ENCODE measurements at places on chromosomes 4 and X.

DNA sequence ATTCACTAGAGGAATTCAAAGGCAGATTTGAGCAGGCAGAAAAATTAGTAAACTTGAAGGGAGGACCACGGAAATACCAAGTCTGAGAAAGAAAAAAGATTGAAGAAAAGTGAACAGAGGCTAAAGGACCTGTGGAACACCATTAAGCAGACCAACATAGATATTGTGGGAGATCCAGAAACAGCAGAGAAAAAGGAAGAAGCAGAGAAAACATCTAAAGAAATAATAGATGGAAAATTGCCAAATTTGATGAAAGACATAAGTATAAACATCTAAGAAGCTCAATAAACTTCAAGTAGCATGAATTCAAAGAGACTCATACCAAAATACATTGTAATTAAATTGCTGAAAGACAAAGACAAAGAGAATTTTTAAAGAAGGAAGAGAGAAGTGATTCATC, 31.0 kb downstream of the ADAMTS3 start:
- DNase-seq: no peak

GRCh38 chr4:167717495-167717894, 374.8 kb upstream of the ANXA10 start:
- no peak for DNase-seq

- no peak for DNase-seq
These were observed 127.3 kb downstream of the TENM3 start for GRCh38 chr4:182370491-182370890.

- DNase-seq: no peak
These were observed 49.6 kb downstream of the LAMP2 start for GRCh38 chrX:120419463-120419862.

DNA sequence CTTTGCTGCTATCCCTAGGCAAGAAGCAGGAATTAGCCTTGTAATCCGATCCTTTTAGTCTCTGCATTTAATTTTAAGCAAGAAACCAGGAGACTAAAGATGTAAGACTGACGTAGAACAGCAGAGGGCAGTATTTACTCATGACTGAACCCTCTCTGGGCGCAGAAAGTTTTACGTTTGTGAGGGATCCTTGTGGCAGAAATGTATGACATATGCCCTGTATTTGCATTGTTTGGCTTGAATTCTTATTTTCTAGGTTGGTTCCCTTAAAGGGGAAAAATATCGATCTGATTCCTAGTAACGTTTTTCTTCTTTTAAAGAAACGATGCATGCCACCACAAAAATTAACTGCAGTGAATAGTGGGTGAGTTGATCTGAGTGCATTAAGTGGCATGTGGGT, 1.3 kb upstream of the FAT4 start:
- DNase-seq: no peak

GRCh38 chr4:177290780-177291179, 18.9 kb upstream of the NEIL3 start:
- DNase-seq: no peak

GRCh38 chr4:112910109-112910736, 139.2 kb upstream of the ANK2 start:
- DNase-seq: peak; percentile 2

DNA sequence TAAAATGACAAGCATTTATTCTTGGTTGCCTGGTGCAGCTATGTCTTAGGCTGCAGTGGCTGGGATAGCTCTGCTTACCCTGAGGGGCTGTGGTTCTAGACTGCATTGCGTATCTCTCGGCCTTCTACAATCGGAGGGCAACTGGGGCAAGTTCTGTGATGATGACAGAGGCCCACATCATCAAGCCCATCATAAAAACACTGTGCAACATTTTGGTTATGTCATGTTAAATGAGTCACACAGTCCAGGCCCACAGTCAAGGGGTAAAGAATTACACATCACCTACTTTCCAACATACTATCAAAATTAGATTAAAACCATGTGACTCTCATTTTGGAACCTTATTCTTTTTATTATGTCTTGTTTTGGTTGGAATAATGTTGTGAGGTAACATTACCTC, 120.2 kb upstream of the GUCY1A1 start:
- DNase-seq: no peak

- no peak for DNase-seq
These were observed 51.7 kb downstream of the FAM53A start for GRCh38 chr4:1632109-1633104.

Data from cerebellar nuclear complex (tissue), 1 donor.